Fibroblast of skin of right quadriceps (primary cell): ENCODE measurements at places on chromosomes 7 and 10.
A peak's percentile ranks its signal among the peaks of the same experiment; 100 is the strongest.

DNA sequence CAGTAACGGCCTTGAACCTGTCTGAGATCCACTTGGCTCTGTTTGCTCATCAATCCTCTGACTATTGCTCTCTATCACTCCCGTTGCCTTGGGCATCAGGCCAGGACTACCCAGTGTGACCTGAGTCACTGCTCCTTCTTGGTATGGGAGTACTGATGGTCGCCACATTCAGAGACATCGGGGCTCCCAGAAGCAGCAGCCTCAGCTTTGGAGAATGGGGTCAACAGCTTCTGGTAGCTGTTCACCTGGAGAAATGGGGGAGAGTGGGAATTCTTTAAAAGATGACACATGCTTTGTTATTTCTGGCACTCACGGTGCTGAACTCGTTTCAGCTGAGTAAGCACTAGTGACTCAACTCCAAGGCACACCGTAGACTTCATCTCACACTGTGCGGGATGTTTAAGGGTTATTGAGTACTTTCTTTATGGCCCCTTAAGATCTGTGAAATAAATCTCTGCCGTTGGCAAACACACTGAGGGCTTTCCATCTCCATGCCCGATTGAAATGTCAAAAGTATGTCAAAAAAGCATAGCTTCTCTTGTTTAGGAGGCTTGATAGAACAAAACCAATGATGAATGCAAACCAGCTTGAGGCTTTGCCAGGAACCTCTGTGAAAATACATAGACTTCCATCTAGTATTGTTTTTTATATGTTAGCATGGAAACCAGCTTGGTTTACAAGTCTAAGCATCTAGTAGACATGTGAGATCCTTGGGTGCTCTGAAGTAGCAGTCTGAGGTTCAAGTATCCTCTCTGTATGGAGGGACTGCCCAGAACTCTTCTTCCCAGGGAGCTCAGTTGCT is 333.1 kb downstream of the CXCL12 start:
- DNase-seq, result peak; percentile 90

DNA sequence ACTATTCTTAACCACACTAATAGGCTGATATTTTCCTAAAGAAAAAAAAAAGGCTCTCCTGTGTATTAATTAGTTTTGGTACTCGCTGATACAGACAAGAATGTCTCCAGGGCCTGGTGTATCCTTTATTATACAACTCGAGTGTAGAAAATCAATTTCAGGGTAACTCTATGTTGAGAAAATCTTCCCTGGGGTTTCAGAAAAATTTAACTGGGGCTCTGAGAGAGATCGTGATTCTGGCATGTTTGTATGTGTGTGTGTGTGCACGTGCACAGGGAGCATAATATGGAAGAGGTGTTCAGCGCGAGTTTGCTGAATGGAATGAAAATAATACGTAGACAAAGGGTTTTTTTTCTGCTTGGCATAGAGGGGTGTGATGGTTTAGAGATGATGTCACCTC is 496.8 kb downstream of the GPAM start:
- DNase-seq, result no peak

DNA sequence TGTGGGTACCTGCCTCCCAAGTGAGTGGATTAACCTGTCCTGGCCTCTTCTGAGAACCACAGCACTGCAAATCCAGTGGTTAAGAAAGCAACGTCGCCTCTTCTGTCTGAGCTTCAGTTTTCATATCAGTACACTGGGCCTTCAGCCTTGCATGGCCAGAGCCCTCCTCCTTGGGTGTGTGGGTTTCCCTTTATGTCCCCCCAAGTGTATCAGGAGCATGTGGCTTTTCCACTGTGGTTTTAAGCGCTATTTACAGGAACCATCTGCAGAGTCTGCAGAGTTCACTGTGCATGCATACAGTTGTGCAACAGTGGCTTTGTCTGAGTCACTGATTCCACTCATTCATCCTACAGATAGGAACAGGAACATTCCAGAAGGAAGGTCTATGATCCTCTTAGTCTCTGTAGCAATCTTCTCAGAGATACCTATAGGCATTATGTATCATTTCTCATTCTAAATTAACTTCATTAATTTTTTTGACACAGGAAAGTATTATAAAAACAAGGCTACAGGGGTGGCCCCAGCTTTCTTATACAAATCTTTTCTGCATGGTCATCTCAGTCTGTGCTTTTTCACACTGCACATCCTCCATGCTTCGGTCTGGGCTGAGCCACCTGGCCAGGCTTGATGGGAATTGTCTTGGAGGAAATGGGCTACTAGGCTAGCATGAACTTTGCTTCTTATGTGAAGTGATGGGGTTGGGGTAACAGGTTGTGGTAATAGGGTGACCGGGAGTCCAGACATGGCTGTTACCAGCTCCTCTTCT is 17.1 kb downstream of the MBL2 start:
- peak; percentile 80 for DNase-seq

GRCh38 chr7:99210265-99210970 is 2.5 kb upstream of the KPNA7 start:
- DNase-seq, result no peak

DNA sequence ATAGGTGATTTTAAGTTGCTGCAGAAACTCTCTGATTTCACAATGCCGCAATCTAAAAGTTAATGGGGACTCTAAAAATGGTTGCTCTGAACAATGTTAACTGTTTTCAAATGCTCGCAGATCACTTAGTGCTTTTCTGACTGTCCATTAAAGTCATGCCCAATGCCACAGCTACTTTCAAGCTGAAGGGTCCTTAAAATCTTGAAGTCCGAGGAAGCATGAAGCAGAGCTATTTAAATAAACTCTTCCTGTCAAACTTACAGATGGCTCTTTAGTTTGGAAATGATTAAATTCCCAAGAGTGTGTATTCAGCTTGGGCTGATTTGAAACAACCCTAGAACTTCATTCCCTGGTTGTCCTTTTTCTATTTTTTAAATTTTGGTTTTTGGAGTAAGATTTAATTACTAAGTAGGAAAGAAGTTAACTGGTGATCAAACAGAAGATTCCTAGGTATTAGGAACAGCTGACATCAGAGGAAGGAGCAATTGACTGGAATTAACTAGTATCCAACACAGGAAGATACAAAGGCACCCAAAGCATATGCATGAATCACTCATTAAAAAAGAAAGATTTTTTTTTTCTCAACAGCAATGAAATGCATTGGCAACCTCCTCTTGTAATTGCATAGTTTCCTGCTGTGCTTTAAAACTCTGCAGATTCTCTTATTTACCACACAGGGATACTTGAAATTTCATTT is 105.1 kb downstream of the NRP1 start:
- DNase-seq, result peak; percentile 85

- DNase-seq, result no peak
These were observed 74.3 kb downstream of the GFRA1 start for GRCh38 chr10:116198676-116199035.

GRCh38 chr7:55065511-55066229 is 46.9 kb downstream of the EGFR start:
- DNase-seq, result peak; percentile 96

- no peak for DNase-seq
These were observed 182.0 kb downstream of the SEMA3E start for GRCh38 chr7:83466956-83467355.

DNA sequence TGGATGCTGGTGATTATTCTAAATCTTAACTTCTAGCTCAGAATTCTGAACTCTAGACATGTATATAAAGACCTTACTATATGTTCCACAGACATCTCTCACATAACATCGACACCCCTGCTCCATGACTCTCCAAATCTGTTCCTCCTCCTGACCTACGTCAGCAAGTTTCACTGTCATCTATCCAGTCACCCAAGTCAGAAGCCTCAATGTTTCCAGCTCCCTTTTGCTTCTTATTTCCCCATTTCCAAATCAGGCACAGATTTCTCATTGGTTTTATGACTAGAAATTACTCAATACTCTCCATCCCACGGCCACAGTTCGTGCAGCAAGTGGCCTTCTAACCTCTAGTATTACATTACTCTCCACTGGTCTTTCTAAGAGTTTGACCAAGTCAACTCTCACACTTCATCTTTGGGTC is 28.5 kb downstream of the EPC1 start:
- no peak for DNase-seq

DNA sequence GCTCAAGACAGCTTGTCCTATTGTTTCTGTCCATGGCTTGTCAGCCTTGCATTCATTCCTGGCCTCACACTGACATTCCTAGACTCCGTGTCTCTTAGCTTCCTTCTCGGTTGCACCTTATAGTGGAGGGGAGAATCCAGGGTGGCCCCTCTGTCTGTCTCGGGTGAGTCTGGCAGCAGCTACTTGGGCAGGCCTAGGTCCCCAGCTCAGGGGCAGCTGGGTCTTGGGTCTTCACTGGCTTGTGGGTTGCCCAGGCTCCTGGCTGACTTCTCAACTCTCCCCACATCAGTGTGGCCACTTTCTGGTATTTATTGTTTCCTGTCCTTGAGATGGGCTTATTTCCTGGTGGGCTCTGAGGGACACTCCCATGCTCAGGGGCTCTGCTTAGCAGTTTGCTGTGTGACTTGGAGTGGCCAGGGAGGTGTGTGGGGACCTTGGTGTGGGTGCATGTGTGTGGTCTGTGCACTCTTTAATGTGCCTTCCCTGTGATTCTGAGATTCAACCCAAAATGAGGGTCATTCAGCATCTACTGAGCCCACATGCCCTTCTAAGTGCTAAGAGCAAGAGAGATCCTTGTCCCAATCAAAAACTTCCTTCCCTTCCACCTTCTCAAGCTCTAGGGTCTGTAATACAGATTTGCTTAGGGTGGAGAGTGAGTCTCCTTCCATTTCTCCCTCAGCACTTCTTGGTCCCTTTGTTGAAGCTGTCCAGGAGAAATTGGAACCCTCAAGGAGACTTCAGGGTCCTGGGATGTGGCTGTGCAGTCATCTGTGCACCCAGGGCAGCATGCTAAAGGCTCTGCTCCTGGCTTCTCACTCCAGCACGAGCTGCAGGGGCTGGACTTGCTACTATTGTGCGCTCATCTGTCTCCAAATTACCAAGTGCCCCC is 20.1 kb downstream of the UPP1 start:
- DNase-seq, result no peak

- DNase-seq, result no peak
These were observed 101.6 kb downstream of the ARL5B start for GRCh38 chr10:18760836-18761235.

DNA sequence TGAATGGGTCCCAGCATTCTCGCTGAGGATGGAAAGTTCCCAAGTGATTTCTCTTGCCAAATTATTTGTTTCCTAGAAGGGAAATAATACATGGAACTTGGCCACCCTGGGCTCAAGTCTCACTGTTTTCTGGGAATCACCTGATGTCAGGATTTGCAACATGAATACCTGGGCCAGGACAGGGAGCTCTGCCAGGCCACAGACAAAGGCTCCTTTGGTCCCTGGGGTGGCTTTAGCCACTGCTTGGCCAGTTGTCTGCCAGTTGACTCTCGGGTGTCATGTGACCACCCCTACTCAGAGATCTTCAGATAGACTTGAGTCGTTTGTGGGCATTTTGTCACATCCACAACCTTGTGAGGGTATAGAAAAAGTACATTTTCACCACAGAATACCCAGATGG is 258.0 kb upstream of the HABP2 start:
- no peak for DNase-seq

- no peak for DNase-seq
These were observed 10.7 kb downstream of the DGKI start for GRCh38 chr7:137836113-137836509.

- DNase-seq, result no peak
These were observed 1.1 kb upstream of the UMAD1 start for GRCh38 chr7:7639421-7639820.

DNA sequence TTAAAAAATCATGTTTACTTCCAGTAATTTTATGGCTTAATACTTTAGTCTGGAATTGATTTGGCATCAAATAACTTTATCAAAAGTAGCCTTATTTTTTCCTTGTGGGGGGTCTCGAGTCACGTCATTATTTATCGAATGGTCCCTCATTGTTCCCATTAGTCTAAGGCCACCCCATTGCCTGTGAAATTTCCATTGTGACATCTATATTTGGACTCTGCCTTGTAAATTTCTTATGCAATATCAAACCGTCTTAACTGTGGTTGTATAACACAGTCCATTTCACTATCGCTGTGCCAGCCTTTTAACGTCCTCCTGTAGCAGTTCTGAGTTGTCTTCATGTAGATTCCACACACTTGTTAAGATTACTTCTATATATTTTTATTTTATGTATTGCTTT is 103.9 kb upstream of the RET start:
- no peak for DNase-seq

DNA sequence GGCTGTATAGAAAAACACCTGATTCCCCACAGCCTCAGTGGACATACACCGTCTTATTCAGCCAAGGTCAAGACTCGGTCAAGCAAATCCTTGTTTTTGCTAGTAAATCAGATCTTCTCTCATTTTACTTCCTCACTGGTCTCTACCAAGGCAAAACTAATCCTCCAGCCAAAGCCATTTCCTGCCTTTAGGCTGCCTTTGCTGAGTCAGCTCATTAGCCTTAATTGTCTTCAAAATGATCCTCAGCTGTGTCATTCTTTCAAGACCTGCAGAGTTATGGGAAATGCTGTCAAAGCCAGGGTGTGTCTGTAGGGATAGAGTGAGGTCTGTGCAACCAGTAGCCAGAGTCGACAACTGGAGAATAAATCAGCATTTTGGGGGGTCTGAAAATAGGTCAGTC is 107.2 kb upstream of the FAM180A start:
- DNase-seq, result peak; percentile 74

GRCh38 chr7:37391791-37392672 is 56.6 kb downstream of the ELMO1 start:
- DNase-seq, result no peak

DNA sequence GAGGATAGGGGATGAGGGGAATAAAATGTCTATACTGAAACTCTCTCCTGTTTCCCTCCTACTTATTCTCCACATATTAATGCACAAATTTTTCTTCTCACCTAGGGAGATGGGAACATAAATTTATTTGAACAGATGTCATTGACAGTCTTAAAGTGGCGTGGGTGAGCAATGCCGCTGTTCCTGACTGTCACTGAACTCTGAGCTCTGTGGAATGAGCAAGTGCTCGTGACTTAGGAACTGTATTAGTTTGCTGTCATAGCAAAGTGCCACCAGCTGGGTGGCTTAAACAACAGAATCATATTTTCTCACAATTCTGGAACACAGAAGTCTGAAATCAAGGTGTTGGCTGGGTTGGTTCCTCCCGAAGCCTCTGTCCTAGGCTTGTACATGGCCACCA is 29.1 kb downstream of the INPP5F start:
- no peak for DNase-seq

GRCh38 chr10:105538874-105539273 is 897.8 kb downstream of the SORCS3 start:
- no peak for DNase-seq

DNA sequence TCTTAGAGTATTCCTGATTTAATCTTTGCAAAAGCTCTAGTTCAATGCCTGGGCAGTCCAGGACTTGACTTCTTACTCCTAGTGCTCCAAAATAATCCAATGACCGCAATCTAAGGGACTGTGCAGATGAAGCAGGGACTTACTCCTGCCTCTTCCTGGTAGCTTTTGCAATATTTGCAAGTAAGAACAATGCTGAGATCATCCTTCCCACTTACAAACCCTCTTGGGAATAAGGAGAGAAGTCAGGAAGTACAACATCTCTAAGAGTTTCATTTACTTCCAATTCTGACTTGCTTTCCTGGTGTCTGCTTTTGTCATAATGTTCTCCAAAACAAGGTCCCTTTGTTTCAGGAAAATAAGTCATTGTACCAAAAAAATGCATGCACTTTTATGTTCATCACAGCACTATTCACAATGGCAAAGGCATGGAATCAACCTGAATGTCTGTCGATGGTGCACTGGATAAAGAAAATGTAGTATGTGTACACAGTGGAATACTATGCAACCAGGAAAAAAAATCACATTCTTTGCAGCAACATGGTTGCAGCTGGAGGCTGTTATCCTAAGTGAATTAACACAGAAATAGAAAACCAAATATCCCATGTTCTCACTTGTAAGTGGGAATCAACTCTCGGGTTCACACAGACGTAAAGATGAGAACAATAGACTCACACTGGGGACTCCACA is 7.1 kb upstream of the KCNMA1 start:
- DNase-seq, result no peak
